Left ventricle myocardium inferior (tissue), 1 donor: ENCODE measurements at places on chromosomes 5 and 9.

DNA sequence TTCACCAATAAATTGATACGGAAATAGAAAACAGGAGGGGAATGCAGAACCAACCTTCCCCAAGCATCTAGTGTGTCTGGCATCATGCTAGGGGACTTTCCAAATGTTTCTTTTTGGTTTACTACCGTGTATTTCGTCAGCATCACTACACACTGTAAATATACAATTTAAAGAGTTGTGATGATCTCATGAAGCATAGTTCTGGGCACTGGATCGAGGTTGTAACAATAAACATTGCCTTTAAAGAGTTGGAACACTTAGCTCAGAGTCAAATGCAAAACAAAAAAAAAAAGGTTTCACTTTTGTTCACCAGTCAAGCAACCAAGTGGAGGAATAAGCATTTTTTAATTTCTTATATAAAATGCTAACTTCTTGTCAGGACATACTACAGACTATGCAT lies 2.9 kb upstream of the SCAI start:
- DNase-seq, result no peak

DNA sequence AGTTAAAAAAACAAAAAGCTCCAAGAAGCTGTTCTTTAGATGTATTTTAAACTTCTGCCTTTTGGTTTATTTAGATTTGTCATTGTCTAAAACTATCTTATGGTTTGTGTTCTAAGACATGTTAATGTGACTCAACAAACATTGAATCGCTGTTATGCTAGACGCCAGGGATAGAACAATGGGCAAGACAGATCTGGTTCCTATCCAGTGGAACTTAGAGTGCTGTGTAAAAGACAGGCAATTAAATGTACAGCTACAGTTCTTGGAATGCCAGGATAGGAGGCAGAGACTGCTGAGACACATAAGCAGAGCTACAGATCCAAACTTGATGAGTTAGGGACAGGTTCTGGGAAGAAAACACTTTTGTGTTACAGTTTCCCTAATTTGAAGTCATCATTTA lies 22.4 kb downstream of the LYRM7 start:
- DNase-seq, result no peak

DNA sequence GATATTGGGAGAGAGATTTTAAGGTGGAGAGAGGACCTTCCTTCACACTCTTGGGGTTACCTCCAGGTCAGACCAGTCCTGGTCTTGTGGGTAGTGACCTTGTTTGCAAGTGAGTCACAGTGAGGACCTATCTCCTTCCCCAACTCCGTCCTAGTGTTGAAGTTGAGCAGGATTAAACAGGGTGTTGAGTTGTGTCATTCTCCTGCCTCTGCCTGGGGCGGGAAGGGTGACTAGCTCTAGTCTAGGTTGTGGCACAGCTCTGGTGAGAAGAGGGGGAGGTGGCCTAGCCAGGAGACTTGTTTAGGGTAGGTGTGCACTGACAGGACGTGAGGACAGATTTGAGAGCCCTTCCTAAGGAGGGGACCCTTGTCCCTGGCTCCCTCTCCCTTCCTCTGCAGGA lies 119.6 kb upstream of the PITX1 start:
- no peak for DNase-seq

DNA sequence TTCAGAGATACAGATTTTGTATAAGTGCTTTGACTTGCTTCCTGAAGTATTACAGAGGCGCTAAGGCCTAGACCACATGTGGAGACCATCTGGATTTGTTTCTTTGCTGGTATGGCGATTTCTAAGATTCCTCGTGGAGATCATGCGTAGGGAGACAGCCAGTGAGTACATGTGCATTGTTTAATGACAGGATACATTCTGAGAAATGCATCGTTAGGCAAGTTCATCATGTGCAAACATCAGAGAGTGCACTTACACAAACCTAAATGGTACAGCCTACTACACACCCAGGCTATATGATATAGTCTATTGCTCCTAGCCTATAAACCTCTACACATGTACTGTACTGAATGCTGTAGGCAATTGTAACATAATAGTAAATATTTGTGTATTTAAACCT lies 16.5 kb upstream of the CEP120 start:
- no peak for DNase-seq

GRCh38 chr9:114688909-114689610 lies 7.1 kb upstream of the TEX48 start:
- no peak for DNase-seq

- no peak for DNase-seq
These were observed 17.9 kb downstream of the ADGRD2 start for GRCh38 chr9:124468061-124468740.

DNA sequence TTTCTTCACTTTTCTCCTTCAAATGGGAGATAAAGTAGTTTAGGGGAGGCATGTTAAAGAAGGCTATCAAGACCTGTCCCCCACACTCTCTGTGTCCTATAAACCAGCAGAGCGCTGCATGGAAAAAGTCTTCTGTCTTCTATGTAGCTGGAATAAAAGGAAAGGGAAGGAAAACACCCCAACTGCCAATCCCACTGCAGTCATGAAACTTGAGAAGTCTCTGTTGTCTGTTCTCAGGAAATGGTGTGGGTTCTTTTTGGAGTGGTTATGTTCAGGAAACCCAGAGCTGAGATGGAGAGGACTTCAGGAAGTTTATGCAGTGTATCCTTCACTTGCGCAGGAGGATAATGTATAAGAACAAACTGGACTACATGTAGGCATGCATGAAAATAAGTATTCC lies 274.3 kb downstream of the GAS1 start:
- no peak for DNase-seq

DNA sequence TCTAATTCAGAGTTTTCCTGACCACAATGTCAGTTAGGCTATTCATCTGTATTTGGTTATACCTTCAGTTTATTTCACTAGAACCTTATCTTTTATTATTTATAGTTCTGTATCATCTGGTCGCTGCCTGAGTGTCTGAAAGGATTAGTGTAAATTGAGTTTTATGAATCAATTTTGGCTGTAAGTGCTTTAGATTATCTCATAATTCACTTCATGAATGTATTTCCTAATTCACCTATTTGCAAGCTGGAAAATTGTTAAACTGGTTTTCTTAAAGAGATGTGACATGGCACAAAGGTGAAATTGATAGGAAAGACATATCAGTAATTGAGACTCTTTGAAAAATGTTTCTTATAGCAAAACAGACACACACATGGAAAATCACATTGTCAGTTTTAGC lies 242.4 kb upstream of the ACO1 start:
- DNase-seq, result no peak

DNA sequence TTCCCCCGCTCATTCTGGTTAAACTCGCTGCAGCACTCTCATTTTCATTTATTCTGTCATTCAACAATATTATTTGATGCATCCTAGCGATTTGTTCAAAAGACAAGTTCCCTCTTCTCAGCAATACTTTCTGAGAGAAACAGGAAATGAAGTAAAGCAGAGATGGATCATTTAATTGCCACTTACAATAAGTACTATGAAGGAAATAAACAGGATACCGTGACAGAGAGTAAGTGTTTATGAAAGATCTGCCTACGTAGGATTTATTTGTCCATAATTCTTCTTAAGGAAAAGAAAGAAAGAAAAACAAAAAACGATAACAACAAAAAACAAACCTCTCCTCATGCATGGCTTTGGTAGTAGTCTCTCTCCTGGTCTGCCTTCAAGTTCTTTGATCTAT lies 406.8 kb upstream of the ZNF608 start:
- DNase-seq, result no peak

DNA sequence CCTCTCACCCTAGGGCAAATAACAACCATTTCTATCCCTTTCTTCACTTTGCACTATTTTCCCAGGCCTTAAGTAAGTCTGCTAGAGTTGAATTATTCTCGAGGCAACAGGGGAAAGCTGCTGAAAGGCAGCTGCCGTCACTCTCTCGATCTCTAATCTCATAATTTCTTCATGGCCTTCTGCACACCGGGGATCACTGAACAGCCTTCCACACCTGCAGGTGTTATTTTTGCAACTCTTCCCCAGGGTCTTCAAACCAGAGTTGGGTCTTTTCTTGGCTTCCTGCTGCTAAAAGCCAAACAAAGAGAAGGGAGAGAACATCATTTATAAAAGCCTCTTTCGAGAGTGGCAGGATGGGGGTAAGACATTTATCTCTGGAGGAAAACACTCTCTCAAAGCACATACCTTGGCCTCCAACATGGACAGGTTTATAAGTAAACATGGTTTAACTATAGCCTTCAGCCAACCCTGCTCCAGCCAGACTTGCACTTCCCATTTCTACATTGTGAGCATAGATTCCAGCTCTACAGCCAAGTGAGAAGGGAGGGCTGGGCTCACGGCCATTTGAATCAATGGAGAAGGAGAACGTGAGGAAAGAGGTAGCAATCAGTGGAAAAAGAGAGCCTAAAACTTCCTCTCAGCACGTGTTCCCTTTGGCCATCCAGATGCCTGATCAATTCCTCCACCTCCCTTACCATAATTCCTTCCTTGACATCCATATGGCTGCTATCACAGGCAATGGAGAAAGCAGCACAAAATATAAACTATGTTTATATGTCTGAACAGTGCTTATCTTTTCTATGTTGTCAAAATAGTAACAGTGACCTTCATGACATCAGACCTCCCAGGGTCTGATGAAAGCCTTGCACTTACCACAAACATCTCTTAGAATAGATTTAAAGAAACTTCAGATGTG lies 464.9 kb downstream of the TLE1 start:
- DNase-seq, result no peak

GRCh38 chr5:66553916-66554575 lies 42.1 kb upstream of the MAST4 start:
- no peak for DNase-seq

DNA sequence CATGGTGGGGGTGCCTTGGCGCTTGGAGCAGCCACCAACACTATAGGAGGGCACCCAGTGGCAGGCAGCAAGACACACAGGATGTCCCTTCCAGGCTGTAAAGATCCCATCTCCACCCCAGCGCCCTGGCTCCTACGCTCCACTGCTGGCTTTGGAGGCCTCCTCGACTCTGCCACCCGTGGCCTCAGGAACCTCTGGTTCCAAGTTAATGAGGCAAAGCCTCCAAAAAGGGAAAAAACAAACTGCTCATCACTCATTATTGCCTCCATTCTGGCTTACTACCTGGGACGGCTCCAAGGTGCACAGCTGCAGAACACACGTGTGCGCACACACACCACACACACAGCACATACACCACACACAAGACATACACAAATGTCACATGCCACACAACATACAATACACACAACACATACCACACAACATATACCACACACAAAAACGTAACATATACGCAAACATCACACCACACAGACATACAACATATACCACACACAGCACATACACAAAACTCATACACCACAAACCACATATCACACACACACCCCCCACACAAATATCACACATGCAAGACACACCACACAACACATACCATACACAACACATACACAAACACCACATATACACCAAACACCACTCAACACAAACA lies 45.3 kb downstream of the ROR2 start:
- DNase-seq, result no peak

- no peak for DNase-seq
These were observed 1275.4 kb upstream of the CDH18 start for GRCh38 chr5:21263361-21263760.

DNA sequence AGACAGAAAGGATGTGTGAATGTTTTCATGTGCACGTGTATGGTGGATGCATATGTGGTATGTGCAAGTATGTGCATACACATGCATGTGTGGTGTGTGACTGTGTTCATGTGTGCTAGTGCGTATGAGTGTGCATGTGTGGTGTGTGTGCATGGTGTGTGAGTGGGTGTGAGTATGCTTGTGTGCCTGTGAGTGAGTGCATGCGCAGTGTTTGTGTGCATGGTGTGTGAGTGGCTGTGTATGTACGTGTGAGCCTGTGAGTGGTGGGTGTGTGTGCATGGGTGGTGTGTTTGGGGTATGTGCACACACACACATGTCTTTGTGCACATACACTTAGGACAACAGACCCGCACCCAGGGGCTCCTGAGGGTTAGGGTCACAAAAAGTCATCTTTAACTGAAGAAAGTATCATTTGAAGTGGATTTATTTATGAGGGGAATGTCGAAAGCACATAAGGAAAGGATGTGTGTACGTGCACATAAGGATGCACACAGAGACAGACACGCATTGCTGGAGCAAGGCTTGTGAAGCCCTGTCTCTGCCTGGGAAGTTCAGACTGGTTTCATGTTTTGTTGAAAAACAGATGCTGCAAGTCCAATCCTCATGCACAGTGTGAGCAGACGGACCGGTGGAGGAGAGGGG lies 237.0 kb downstream of the SYK start:
- DNase-seq, result no peak
